ENCODE measurements at places on chromosomes 3 and 15.
A peak's percentile ranks its signal among the peaks of the same experiment; 100 is the strongest.

DNA sequence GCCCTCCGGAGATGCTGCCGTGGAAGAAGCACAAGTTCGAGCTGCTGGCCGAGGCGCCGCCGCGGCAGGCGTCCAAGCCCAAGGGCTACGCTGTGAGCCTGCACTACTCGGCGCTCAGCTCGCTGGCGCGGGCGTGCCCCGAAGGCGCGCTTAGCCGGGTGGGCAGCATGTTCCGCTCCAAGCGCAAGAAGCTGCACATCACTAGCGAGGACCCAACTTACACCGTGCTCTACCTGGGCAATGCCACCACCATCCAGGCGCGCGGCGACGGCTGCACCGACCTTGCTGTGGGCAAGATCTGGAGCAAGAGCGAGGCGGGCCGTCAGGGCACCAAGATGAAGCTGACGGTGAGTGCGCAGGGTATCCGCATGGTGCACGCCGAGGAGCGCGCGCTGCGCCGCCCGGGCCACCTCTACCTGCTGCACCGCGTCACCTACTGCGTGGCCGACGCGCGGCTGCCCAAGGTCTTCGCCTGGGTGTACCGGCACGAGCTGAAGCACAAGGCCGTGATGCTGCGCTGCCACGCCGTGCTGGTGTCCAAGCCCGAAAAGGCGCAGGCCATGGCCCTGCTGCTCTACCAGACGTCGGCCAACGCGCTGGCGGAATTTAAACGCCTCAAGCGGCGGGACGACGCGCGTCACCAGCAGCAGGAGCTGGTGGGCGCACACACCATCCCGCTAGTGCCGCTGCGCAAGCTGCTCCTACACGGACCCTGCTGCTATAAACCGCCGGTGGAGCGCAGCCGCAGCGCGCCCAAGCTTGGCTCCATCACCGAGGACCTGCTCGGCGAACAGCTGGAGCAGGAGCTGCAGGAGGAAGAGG is 1.3 kb downstream of the FAM43A start:
- DNase-seq = peak; percentile 19

DNA sequence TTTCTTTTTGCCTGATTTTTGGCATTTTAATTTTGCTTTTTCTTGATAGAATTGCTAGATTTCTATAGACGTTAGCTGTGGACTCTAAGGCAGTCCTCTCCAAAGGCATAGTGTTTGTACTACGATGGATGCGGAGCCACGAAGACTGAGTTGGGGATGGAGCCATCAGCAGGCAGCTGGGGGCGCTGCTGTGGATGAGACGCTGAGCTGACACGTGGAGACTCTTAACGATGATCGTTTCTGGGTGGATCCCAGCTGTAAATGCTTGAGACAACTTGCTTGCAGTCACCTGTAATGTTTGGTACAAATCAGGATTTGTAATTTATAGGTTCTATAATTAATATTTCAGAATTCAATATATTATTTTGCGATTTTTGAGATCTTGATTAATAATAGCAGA is 13.3 kb upstream of the PPP1R2 start:
- DNase-seq = no peak

- no peak for DNase-seq
Observed at GRCh38 chr3:139136469-139137202, 91.9 kb upstream of the PRR23C start.

DNA sequence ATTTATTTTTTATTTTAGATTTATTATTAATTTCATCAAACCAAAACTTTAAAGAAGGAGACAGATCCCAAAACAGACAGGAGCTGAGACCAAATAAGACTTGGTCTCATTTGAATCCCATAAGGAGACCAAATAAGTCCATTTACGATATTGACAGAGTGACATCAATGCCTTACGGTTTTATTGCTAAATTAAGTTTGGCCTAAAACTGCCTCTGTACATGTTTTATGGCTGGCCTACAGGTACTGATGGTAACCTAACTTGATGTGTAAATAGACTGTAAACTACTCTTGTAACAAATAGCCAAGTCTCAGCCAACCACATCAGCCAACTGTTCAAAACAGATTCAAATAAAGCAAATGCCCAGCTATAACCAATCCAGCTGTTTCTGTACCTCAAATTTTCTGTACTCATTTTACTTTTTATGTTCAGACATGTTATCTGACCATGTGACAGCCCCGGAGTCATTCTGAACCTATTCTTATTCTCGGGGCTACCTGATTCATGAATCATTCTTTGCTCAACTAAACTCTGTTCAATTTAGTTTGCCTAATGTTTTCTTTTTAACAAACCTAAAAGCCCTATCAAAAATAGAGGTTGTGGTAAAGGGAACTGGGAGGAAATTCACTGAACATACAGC is 89.4 kb upstream of the CDAN1 start:
- no peak for DNase-seq

DNA sequence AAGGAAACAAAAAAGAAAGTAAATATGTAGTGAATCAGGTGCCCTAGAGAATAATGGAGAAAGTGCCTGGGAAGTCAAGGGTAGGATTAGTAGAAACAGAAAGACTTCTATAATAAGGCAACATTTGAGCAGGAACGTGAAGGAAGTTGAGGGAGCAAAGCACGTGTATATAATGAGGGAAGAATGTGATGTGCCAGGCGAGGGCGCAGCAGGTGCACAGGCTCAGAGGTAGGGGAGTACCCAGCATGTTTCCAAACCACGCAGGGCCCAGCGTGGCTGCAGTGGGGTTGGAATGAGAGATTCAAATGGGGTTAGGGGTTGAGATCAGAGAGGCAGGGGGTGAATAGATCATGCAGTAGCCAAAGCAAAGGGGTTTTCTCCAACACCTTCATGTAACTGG is 91.9 kb upstream of the VGLL4 start:
- no peak for DNase-seq

DNA sequence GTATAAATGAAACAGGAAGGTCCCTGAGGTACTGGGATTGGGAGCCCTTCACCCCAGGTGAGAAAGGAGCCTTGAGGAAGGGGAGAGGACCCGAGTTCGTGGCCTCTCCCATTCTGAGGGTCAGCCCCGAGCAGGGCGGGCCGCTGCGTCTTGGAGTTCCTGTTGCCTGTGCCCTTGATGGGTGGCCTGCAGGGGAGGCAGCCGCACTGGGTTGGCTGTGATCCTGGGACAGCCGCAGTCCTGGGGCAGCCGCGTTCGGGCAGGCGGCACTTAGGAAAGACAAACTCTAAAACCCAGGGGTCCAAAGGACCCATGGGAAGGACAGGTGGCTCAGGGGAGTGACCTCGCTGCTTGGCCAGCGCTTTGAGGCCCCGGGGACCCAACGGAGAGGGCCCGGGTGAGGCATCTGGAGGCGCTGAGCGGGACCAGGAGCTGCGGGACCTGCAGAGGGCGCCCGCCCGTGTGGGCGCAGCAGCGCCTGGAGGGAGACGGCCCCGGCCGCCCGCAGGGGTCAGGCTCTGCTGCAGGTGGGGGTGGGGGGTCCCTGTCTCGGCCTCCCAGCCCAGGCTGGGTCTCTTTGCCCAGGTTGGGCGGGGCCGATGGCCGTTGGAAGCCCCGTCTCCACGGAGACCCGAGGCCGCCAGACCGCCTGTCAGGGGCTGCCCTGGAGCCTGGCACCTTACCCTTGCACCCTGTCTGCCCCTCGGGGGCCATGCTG is 65.1 kb downstream of the HMCES start:
- no peak for DNase-seq
